Activated naive CD4-positive, alpha-beta T cell (primary cell): ENCODE measurements at places on chromosomes 16 and 17.

- DNase-seq, result no peak
These were observed 28.1 kb downstream of the VWA3A start for GRCh38 chr16:22120440-22120839.

DNA sequence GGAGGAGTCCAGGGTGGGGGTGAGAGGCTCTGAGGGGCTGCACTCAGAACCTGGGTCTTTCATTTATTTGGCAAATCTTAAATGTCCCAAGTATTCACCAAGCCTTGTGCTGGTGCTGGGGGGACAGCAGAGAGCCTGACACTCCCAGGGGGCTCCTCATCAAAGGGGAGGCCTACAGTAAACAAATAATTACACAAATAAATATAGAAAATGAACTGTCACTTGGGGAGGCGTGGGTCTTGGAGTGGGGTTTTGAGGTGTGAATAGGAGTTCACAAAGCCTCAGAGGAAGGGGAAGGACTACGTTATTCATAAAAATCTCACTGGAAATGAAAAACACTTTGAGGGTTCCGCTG is 15.2 kb upstream of the PRM1 start:
- DNase-seq, result no peak

GRCh38 chr16:74279266-74279665 is 17.3 kb upstream of the PSMD7 start:
- DNase-seq, result no peak

DNA sequence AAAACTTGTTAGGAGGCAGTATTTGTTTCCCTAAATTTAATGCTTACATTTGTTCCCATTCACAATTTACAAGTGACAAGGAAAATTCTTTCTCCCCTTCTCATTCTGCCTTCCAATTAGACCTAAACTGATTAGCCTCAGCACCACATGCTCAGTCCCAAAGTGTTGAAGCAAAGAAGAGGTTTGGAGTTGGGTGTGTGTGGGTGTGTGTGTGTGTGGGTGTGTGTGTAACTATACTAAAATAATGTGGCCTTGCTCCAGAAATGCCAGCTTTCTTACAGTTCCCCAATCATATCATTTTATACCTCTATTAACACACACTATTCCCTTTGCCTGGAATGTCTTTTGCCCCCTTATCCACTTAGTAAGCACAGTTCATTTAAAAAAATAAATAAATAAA is 6.9 kb upstream of the UTP6 start:
- DNase-seq, result no peak

GRCh38 chr16:24609740-24610415 is 70.5 kb downstream of the RBBP6 start:
- no peak for DNase-seq

DNA sequence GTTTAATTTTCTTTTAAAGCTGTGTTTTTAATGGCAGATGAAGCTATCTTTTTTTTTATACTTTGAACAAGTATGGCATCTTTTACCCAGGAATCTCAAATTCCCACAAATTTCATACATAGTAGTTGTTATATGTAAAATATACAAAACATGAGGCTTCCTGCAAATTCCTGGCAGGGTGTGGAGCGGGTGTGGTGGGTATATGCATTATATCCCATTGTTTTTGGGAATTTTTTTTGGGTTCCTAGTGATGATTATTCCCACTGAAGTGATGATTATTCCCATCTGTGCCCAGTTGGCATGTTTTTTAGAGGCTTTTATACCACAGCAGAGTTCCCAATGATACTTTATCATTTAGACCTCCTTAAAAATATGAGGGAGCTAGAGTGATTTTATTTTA is 320.4 kb downstream of the ZFHX3 start:
- DNase-seq, result no peak

- no peak for DNase-seq
These were observed 34.4 kb upstream of the MNT start for GRCh38 chr17:2435181-2435741.
